Motor neuron (in vitro differentiated cells): ENCODE measurements at places on chromosomes 16 and 17. TPM values are rescaled to one million over a fixed set of nuclear protein-coding genes. Genes with fewer than 3 reads are reported as not detected.

- ATAC-seq: peak; percentile 64
These were observed 889 bp upstream of the ZNF423 start for GRCh38 chr16:49856672-49857330.

DNA sequence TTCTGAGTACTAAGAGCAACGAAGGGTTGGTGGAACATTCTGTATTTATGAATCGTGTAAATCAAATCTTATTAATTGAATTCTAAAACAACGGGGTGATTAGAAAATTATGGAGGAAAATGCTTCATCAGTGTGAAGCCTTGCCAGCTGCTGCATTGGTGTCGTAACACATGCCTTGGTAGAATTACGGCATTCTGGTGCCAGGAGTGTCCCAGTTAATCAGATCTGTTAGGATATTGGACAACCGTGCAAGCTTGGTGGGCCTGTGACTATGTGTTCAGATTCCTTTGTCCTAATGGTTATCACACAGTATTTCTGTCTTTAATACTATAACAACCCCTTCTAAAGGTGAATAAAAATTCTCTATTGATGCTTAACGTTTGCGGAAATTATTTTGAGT, 44.2 kb upstream of the TANC2 start:
- no peak for ATAC-seq

- ATAC-seq: no peak
These were observed 139.9 kb upstream of the CACNG3 start for GRCh38 chr16:24116046-24116776.

The STAT5B gene
- total RNA-seq: 23.2 and 23.8 TPM in 2 replicates

The HS3ST4 gene
- 0.87 and 1.9 TPM in 2 replicates for total RNA-seq

The TEKT5 gene
- 0.29 TPM in 1 of 2 replicates, not detected in the other for total RNA-seq

The USP43 gene
- total RNA-seq: 0.90 and 1.8 TPM in 2 replicates
